Coronary artery (tissue), 2 donors: ENCODE measurements at places on chromosomes 1 and 21.

- DNase-seq, result no peak
Observed at GRCh38 chr1:192901500-192901899, 92.7 kb downstream of the RGS2 start.

GRCh38 chr1:85245891-85246290 lies 13.6 kb downstream of the C1orf52 start:
- no peak for DNase-seq

DNA sequence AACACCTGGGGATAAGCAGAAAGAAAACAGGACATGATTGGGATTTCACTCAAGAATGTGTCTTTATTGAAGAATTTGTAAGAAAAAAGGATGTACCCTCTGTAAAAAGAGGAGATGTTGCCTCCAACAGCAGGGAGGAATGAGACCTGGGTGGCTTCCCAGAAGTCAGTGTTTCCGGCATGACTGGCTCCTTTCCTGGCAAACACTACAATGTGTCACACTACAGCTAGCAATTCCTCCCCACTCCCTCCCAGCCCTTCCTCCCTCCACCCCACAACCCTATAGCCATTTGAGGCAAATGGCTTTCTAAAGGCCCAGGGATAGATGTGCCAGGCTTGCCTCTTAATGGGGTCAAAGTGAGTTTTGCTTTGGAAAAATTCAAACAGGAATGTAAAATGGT lies 11.5 kb upstream of the COL8A2 start:
- DNase-seq, result no peak

GRCh38 chr1:244205171-244205570 lies 154.1 kb downstream of the ZBTB18 start:
- no peak for DNase-seq

DNA sequence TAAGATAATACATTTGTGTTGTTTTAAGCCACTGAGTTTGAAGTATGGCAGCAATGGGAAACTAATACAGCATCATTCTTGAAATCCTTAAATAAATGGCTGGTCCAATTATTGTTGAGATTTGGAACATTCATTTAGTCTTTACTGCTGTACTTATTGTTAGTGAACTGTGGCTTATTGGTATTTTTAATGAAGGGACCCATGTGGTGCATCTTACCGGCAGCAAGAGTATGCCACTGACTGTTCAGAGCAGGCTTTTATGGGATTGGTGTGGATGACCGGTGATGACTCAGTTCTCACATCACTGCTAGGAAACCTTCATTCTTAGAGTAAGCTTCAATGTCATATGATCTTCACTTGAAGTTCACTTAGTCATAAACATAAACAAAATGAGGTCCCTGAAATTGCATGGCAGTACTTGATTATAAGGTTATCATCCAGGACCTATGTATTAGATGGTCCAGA lies 31.5 kb downstream of the PRKAA2 start:
- DNase-seq, result no peak

DNA sequence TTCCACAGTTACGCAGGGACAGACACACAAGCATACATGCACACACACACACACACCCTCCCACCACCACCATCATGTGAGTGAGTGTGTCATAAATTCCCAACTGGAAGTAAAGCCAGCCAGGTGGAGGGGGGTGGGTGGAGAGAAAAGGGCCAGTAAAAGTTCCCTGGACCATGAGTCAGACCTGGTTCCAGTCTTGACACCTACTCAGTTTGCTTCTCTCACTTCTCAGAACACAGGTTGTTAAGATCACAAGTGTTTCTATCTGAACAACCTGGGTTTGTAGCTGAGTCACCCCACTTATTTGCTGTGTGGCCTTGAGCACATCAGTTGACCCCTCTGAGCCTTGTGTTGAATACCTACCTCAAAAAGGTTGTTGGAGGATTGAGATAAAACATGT lies 9.6 kb downstream of the EPHA10 start:
- DNase-seq, result no peak

DNA sequence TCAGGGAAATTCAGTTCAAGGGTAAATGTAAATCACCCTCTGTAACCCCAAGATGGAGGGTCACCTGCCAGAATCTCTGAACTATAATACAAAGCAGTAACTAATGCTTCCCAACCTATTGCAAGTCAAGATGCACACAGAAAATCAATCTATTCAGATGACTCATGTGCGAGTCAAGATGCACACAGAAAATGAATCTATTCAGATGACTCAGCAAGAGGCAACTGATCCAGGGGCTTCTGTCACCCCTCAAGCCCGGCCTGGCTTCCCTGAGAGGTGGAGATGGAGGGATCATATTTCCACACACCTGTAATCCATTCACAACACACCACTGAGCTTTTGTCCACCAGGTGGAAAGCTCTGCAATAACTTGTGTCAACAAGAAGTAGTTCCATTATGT lies 17.4 kb upstream of the HIVEP3 start:
- no peak for DNase-seq

DNA sequence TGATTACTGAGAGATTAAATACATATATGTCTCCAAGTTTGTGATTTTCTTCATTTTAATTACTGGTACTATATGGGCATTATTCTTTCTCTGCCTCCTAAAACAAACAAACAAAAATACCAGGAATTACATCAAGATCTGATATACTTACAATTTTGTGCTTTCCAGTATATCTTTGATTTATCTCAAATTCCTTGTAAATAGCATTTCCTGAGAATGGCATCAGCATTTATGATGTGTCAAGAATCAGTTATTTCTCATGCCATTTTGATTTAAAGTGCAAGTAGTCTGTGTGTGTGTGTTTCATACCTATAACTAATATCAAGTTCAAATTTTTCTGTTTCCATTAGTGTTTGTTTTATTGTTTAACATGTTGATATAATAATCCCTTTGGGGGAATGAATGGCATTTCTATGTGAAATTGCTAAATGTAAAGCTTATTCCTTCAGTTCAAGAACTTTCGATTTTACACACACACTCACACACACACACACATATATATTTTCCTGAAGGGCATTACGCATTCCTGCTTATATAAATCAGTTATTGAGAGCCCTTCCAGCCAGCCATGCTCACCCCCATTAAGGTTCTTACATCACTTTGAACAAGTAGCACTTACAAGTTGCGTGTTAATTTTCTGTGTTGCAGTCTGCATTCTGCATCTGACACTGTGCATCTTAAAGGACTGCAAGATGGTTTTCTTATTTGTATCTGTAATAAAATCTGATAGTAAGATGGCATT lies 102.7 kb downstream of the NEK7 start:
- DNase-seq, result no peak

- no peak for DNase-seq
Observed at GRCh38 chr1:231162297-231162969, 575 bp downstream of the TRIM67 start.

DNA sequence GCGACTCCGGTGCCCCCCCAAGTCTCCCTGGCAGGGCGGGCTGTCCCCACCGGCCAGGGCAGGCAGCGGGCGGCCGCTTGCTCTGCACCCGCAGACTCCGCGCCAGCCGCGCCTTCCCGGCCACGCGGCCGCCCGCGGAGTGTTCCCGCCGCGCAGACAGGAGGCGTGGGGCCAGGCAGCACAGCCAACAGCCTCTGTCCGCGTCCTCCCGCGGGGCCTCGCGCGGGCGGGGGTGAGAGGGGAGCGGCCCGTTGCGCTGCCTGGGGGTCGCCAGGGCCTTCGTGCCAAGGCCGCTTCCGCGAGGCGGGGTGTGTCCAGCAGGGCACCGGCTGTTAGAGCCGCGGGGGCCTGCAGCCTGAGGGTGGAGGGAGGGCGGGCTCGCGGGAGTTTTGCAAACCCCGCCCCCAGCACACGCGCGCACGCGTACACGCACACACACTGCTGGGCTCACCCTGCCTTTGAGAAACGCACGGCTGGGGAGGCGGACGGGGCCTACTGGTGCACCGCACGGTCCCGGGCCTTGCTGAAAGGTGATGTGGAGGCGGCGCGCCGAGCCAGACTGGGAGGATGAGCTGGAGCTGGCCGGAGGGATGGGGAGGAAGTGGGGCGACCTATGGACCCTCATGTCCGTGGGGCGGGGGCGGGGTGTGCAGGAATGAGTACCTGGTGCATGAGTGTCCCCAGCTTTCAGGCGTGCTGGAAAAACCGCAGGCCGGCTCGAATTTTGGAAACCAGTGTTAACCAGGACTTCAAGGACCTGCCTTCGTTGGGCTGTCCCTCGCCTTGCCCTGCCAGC lies 41.5 kb downstream of the KIAA1614 start:
- DNase-seq, result peak; percentile 80

- no peak for DNase-seq
Observed at GRCh38 chr1:115293006-115293405, 45.0 kb downstream of the NGF start.

GRCh38 chr1:19925342-19926070 lies 2.1 kb upstream of the PLA2G2E start:
- no peak for DNase-seq

GRCh38 chr21:31348188-31348587 lies 4.1 kb upstream of the TIAM1 start:
- no peak for DNase-seq

- DNase-seq, result no peak
Observed at GRCh38 chr1:61504852-61505390, 220.0 kb downstream of the TM2D1 start.

- DNase-seq, result no peak
Observed at GRCh38 chr1:211876851-211877590, 46.5 kb upstream of the LPGAT1 start.

GRCh38 chr1:206832352-206832880 lies 33.0 kb upstream of the IL20 start:
- no peak for DNase-seq

DNA sequence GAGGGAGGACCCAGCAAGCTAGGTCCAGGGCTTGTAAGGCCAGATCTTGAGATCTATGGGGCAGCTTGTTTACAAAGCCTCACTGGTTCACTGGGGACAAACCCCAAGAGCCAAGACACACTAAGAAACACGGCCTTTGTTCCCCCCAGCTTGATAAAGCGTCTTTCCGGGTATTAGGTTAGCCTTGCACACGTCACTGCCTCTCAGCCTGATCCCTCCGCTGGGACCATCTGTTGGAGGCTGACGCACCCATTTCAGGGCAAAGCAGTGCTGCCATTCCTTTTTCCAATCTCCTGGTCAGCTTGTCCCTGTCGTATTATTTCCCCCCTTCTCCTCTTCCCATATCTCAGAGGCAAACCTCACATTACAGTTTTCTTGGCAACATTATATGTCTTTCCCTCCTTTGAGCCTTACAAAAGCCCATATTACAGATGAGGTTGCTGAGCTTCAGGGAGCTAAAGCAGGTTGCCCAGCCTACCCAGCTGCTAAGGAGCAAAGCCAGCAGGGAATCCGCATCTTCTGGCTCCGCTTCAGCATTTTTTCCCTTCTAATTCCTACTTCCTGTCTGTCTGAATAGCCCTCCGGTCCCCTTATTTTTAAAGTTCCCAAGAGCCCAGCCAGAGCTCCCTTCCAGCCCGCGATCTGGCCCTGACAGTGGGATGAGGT lies 4.1 kb downstream of the HEYL start:
- peak; percentile 92 for DNase-seq
